ENCODE measurements at places on chromosomes 2 and 18.

- DNase-seq: no peak
Observed at GRCh38 chr2:26561376-26561775, 79.8 kb downstream of the CIB4 start.

DNA sequence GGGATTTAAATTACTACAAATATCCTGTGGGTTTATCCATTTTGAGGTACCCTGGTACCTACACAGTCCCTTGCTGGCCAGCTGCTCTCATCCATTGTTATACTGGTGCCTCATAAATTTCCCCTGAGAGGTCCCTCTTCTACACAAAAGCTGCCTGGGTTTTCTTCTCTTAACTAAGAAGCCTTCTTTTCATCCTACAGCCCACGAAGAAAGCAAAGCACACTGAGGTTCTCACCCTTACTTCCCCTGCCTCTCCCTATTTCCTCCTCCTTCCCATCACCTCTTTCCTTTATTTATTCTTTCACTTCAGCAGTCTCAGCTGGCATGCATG is 154.9 kb downstream of the CSRNP3 start:
- no peak for DNase-seq

- DNase-seq: no peak
Observed at GRCh38 chr18:63422864-63423304, 608 bp upstream of the VPS4B start.

DNA sequence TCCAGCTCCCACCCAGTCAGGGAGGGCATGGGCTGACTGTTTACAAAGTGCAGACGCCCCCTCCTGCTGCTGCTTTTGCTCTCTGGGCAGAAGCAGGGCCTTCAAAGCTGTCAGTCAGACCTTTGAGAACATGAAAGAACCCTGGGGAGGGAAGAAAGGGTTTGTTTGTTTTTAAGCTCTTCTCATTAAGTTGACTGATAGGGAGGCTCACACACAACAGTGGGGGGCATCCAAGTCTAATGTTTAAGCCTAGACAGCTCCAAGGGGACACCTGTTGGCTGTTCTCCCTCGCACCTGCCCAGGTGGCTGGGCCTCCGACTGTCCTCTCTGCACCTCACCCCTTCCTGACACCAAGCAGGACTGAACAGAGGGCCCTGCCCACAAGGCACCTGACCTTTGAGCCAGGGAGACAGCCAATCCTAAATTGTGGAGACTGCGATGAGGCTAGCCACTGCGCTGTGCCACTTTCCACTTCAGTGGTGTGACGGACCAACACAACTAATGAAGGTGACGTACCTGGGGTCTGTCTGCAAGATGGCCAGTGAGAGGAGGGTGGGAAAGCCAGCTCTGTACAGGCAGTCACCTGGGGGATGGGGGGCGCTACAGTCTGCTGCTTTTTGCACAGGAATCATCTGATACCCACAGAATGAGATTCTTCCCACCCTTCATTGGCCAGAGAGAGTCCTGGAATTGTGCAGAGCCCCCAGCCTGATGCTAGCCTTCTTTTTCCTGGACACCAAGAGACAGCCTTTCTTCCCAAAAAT is 16.3 kb downstream of the ST6GAL2 start:
- no peak for DNase-seq

GRCh38 chr2:238987352-238987981 is 139.6 kb downstream of the TWIST2 start:
- no peak for DNase-seq

DNA sequence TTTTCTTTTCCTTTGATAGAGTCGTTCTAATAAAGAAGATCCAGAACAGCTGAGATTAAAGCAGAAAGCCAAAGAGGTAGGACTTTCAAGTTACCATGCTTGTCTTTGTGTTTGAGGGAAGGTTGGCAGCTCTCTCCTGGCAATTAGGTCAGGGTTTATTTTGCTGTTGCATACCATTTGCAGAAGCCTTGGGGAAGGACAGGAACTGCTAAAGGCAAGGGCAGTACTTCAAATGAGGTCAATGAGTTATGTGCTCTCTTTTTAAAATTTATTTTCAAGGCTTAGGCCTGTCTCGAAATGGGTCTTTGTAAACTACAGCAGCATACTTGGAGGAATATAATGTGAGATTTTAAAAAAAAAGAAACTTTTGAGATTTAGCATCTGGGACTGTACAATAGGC is 108.9 kb downstream of the TAF4B start:
- no peak for DNase-seq

- no peak for DNase-seq
Observed at GRCh38 chr18:50107468-50107977, 87.4 kb downstream of the MYO5B start.

DNA sequence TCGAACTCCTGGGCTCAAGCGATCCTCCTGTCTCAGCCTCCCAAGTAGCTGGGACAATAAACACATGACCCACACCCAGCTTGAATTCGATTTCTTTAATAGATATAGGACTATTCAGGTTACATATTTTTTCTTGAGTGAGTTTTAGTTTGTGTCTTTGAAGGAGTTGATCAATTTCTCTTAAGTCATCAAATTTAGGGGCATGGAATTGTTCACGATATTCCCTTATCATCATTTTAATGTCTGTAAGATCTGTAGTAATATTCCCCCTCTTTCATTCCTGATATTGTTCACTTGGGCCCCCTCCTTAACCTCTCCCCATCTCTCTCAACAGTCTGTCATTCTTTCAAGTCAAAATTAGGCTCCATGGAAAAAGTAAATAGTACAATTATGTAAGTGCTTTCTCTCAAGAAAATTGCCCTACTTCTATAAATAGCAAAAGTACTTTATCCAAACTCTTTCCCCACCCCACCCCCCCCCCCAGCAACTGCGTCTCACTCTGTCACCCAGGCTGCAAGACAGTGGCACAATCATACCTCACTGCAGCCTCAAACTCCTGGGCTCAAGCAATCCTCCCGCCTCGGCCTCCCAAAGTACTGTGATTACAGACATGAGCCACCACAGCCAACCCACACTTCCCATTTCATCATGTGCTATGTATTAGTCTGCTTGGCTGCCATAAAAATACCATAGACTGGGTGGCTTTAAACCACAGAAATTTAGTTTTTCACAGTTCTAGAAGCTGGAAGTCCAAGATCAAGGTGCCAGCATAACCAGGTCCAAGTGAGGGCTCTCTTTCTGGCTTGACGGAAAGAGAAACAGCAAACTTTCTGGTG is 20.1 kb downstream of the WDR33 start:
- DNase-seq: no peak

GRCh38 chr2:224155896-224156295 is 116.8 kb upstream of the SERPINE2 start:
- no peak for DNase-seq

- DNase-seq: no peak
Observed at GRCh38 chr2:17271416-17271815, 246.8 kb downstream of the RAD51AP2 start.

- DNase-seq: no peak
Observed at GRCh38 chr2:217617616-217618022, 385.2 kb downstream of the TNS1 start.

GRCh38 chr18:38520786-38521185 is 955.2 kb upstream of the CELF4 start:
- no peak for DNase-seq

GRCh38 chr2:196961889-196962288 is 35.4 kb upstream of the PGAP1 start:
- no peak for DNase-seq

All from HuH-7 (cell line).